ENCODE measurements at places on chromosomes 5 and 9. TPM values are rescaled to one million over a fixed set of nuclear protein-coding genes. Genes with fewer than 3 reads are reported as not detected.
A peak's percentile ranks its signal among the peaks of the same experiment; 100 is the strongest.

GRCh38 chr5:58786035-58786434, 203.2 kb downstream of the RAB3C start:
- no peak overlapping the region for H3K27ac ChIP-seq
- H3K27me3 ChIP-seq = no peaks in the 10 kb centered on the region
- no peak for DNase-seq
- no peaks in the 10 kb centered on the region for H3K4me1 ChIP-seq

DNA sequence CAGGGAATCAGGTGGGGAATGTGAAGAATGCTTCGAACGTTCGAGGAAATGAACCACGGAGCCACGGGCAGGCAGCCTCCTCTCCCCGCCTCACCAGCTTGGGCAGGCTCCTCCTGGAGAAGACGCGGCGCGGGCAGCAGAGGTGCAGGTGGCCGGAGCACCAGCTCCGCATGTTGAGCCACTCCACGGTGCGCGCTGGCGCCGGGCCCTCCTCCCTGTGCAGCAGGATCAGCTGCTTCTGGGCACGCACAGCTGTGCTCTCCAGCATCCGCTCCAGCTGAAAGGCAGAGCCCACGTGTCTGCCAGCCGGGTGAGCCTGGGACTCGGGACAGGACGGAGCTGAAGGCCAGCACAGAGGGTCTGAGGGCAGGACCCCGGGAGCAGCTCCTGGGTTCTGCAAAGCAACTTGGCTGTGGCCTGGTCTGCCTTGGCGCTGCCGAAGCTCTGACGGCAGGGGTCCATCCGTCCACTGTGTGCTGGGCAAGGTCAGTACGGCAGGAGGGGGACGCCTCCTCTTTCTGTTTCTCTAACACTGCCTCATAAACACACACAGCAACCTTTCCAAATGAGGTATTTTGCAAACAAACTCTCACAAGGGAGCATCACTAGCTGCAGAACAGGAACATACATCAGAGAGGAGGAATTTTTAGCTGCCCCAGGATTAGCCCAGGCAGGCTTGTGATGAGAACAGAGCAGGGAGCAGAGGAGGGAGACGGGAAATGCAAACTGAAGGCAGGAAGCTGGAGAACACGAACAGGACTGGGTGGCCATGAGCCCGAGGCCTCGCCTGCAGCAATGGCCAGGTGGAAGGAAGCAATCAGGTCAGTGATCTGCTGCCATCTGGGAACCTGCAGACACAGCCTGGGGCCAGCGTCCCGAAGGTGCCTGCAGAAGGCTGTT, 20.1 kb upstream of the NSMF start:
- no peaks in the 10 kb centered on the region for H3K27me3 ChIP-seq
- H3K4me1 ChIP-seq = no peaks in the 10 kb centered on the region
- peak; percentile 80 for DNase-seq

The SELENOP gene
- total RNA-seq = 121 TPM

GRCh38 chr5:164345173-164345849, 839.9 kb downstream of the MAT2B start:
- H3K4me1 ChIP-seq = peaks cover 4% of the 10 kb centered on the region
- no peak for DNase-seq
- H3K27ac ChIP-seq = no peak overlapping the region
- H3K27me3 ChIP-seq = no peaks in the 10 kb centered on the region
- H3K36me3 ChIP-seq = no peaks in the 10 kb centered on the region
- no peak overlapping the region for H3K4me3 ChIP-seq

DNA sequence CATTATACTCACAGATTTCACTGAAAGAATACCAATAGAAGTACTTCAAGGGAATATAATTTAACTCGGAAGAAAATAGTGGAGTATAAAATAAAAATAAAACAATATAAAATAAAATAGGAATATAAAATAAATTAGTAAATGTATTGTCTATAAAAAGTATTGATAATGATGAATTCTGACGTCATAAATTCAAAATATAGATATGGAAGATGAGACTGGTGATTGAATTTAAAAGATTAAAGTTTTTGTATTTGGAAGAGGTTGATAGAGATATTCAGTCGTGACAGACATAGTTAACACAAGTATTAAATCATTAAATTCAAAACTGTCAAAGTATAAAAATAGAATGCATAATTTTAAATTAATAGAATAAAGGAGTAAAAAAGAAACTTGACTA, 964.9 kb upstream of the C9orf72 start:
- no peaks in the 10 kb centered on the region for H3K36me3 ChIP-seq
- H3K27me3 ChIP-seq = no peaks in the 10 kb centered on the region
- no peak for DNase-seq
- H3K4me3 ChIP-seq = no peak overlapping the region
- H3K4me1 ChIP-seq = no peaks in the 10 kb centered on the region
- no peak overlapping the region for H3K27ac ChIP-seq

The SH2D3C gene
- 1.4 TPM for total RNA-seq

- no peaks in the 10 kb centered on the region for H3K4me1 ChIP-seq
- H3K36me3 ChIP-seq = no peaks in the 10 kb centered on the region
- no peaks in the 10 kb centered on the region for H3K27me3 ChIP-seq
- no peak overlapping the region for H3K27ac ChIP-seq
These were observed 513.6 kb downstream of the HINT1 start for GRCh38 chr5:130651440-130651839.

The SPAAR gene
- total RNA-seq = 0.25 TPM

GRCh38 chr5:137566780-137567179, 67.7 kb upstream of the SPOCK1 start:
- no peaks in the 10 kb centered on the region for H3K36me3 ChIP-seq
- no peak overlapping the region for H3K4me3 ChIP-seq
- H3K27ac ChIP-seq = no peak overlapping the region
- H3K4me1 ChIP-seq = no peaks in the 10 kb centered on the region
- H3K27me3 ChIP-seq = no peaks in the 10 kb centered on the region
- no peak for DNase-seq

GRCh38 chr9:126932871-126933321, 18.3 kb downstream of the RALGPS1 start:
- no peaks in the 10 kb centered on the region for H3K4me1 ChIP-seq
- DNase-seq = peak; percentile 84
- no peaks in the 10 kb centered on the region for H3K36me3 ChIP-seq
- H3K27me3 ChIP-seq = no peaks in the 10 kb centered on the region
- H3K27ac ChIP-seq = no peak overlapping the region

- no peaks in the 10 kb centered on the region for H3K4me1 ChIP-seq
- peak; percentile 80 for DNase-seq
- H3K27me3 ChIP-seq = no peaks in the 10 kb centered on the region
- H3K27ac ChIP-seq = no peak overlapping the region
- H3K36me3 ChIP-seq = no peaks in the 10 kb centered on the region
These were observed 79.3 kb downstream of the BRINP1 start for GRCh38 chr9:119289740-119290433.

DNA sequence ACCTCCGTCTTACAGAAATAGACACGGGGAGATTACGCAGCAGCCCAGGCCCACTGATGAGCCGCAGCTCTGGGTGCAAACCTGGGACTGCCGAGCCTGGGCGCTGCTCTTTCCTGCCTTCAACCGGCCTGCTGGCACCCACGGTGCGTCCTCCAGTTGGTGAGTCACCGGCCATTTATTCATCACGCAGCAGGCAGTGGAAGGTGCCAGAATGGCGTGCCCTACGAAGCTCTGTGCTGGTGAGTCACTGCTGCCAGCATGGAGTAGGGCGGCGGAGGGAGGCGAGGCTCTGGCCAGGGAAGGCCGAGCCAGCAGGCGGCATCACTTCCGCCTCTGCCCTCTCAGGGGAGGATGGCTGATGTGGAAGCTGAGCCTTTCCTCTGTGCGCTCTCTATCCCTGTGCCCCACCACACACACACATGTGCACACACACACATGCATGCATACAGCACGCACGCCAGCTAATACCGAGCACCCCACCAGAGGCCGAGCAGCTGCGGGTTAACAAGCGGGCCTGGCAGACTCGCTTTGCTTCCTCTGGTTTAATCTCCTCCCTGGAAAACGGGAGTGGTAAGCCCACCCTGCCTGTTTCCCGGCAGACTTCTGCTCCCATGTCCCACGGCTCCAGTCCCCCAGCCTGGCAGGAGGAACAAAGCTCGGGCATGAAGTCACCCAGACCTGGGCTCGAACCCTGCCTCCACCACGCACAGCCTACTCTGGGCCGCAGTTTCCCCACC, 39.2 kb downstream of the OLFM1 start:
- H3K4me1 ChIP-seq = no peaks in the 10 kb centered on the region
- H3K4me3 ChIP-seq = no peak overlapping the region
- H3K36me3 ChIP-seq = no peaks in the 10 kb centered on the region
- H3K27ac ChIP-seq = no peak overlapping the region
- DNase-seq = peak; percentile 60
- H3K27me3 ChIP-seq = no peaks in the 10 kb centered on the region

DNA sequence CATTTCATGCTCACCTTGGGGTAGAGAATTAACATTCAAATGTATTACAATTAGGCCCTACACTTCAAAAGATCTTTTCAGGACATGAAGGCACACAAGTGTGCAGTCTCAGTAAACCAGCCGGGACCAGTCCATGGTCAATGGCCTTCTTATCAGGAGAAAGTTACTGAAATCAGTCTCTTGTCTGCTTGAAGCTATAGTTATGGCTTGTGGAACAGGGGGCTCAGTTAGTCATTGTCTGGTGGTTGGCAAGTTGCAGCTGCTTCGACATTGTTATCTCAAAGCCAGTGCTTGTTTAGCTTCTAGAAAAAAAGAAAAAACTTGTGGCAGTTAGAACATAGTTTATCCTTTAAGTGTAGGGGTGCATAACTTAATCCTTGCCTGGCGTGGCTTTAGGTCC, 213.1 kb upstream of the ACO1 start:
- H3K4me1 ChIP-seq = peaks cover 3% of the 10 kb centered on the region
- no peaks in the 10 kb centered on the region for H3K36me3 ChIP-seq
- no peak overlapping the region for H3K27ac ChIP-seq
- no peaks in the 10 kb centered on the region for H3K27me3 ChIP-seq
- DNase-seq = no peak

GRCh38 chr9:121838746-121839669, 187.6 kb downstream of the DAB2IP start:
- peak; percentile 55 for DNase-seq
- no peak overlapping the region for H3K27ac ChIP-seq
- H3K4me1 ChIP-seq = no peaks in the 10 kb centered on the region
- H3K27me3 ChIP-seq = peaks cover 23% of the 10 kb centered on the region
- H3K36me3 ChIP-seq = no peaks in the 10 kb centered on the region

DNA sequence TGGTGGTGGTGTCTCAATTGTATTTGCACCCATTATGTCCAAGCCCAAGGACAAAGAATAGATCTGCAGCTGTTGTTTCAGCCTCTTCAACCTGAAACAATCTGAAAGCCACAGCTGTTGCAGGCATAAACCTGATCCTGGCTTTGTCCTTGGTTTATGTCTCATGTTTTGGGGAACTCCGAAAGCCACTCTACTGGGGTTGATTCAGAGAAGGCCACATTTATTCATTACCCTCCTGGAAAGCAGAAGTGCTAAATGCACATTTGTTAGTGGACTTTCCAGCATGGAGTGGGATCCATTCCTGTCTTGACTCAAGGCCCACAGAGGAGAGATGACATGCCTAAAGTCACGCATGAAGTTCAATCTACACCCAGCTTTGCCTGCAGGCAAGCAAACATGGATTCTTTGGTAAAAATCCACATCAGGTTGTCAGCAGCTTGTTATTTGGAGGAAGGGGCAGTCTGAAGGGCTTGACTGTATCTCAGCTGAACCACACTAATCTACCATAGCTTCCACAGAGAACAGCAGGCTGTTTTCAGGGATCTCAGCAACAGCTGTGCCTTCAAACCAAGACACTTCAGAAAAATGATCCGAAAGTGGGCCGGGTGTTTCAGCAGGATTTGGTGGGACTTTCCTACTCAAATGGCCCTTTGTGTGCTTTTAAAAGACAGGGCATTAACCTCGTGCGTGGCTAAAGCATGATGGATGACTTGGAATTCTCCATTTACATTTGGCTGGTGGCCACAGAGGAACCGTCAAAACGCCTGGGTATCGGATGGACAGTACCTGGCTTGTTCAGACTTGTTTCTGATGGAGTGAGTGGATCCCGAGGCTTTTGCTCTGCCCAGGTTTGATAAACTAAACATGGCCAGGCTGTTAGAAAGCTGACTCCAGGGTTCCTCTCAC, 36.2 kb upstream of the ADAM19 start:
- no peaks in the 10 kb centered on the region for H3K36me3 ChIP-seq

The FRRS1L gene
- 1.6 TPM for total RNA-seq

The TTC16 gene
- total RNA-seq = 0.12 TPM

GRCh38 chr9:101242651-101243050, 142.2 kb downstream of the BAAT start:
- H3K27ac ChIP-seq = no peak overlapping the region
- H3K36me3 ChIP-seq = no peaks in the 10 kb centered on the region
- no peaks in the 10 kb centered on the region for H3K4me1 ChIP-seq
- no peak overlapping the region for H3K4me3 ChIP-seq
- no peaks in the 10 kb centered on the region for H3K27me3 ChIP-seq

DNA sequence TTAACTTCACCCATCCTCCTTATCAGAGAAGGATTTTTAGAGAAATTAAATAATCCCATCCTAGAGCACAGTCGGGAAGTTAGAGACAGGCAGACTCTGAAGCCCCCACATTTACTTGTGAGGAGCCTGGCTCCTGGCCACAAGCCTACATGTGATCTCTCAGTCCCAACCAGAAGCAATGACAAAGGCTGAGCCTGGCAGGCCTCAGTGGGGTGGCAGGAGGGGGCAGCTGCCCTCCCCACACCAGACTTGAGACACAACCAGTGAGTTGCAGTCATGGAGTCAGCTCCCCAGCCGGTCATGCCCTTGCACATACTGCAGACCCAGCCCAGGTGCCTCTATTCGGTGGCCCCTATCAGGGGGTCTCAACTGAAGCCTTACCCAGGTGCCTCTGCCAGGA, 11.0 kb downstream of the NAIF1 start:
- no peaks in the 10 kb centered on the region for H3K27me3 ChIP-seq
- no peak overlapping the region for H3K4me3 ChIP-seq
- peaks cover 24% of the 10 kb centered on the region for H3K4me1 ChIP-seq
- H3K36me3 ChIP-seq = no peaks in the 10 kb centered on the region
- no peak overlapping the region for H3K27ac ChIP-seq

The C5orf24 gene
- 32.3 TPM for total RNA-seq

GRCh38 chr5:54013556-54014194, 296.7 kb downstream of the ARL15 start:
- H3K36me3 ChIP-seq = no peaks in the 10 kb centered on the region
- peaks cover 17% of the 10 kb centered on the region for H3K4me1 ChIP-seq
- no peak overlapping the region for H3K27ac ChIP-seq
- H3K27me3 ChIP-seq = no peaks in the 10 kb centered on the region

GRCh38 chr5:2044041-2044440, 161.3 kb upstream of the IRX4 start:
- no peak overlapping the region for H3K27ac ChIP-seq
- no peak for DNase-seq
- no peaks in the 10 kb centered on the region for H3K36me3 ChIP-seq
- no peaks in the 10 kb centered on the region for H3K27me3 ChIP-seq
- H3K4me3 ChIP-seq = no peak overlapping the region
- no peaks in the 10 kb centered on the region for H3K4me1 ChIP-seq

GRCh38 chr5:6322163-6322713, 56.1 kb downstream of the MED10 start:
- H3K27me3 ChIP-seq = peaks cover 54% of the 10 kb centered on the region
- H3K27ac ChIP-seq = no peak overlapping the region
- no peak overlapping the region for H3K4me3 ChIP-seq
- H3K36me3 ChIP-seq = no peaks in the 10 kb centered on the region

Measured in endodermal cell (in vitro differentiated cells).